ENCODE measurements at places on chromosomes 5 and 9.

- DNase-seq: no peak
Measured at GRCh38 chr9:92735636-92736562, 28.7 kb downstream of the BICD2 start.

DNA sequence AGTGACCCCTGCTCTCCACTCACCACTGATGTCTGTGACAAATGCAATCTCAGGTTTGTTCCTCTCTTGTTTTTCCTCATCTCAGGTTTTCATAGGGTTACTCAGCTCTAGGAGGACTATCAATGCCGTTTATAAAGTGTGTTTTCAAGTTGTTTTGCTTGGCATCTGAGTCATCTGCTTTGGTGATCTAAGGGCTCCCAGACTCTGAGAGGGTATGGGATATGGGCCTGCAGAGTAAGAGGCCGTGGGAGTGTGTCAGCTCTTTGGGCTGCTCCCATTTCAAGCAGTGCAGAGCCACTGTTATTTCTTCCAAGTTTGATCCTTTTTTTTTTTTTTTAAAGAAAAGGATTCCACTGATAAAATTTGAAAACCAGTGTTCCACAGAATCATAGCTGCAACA lies 46.3 kb downstream of the NNT start:
- DNase-seq: no peak

DNA sequence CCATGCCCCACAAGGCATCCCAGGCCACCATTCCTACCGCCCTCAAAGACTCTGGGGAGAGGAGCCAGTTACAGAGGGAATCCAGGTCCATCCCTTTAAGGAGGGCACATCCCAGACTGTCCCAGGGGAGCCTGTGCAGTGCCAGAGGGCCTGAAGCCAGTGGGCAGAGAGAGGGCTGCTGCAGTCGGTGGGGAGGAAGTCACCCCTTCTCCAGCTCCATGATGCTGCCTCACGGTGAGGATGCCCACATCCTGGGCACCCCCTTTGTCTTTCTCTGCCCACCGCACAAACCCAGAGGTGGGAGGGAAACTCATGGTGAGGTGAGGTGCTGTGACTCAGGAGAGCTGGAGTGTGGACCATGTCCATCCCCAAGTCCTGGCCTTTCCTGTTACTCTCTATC lies 26.2 kb upstream of the ANKRD33B start:
- no peak for DNase-seq

DNA sequence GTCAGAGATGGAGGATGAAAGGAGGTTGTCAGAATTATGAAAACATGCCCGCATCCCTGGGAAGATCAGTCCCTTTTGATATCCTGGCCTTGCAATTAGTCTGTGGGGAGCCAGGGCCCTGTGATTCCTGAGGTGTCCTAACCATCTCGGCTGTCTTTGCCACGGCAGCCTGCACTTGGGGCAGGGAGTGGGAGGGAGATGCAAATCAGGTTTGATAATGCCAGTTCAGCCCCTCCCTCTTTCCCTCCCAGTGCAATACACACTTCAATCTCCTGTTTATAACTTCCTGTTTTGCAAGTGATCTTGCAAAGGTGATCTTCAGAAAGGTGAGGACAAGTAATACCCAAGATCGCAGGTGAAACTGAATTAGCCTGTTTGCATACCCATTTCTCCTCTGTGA lies 114.0 kb upstream of the ALDH1B1 start:
- no peak for DNase-seq

DNA sequence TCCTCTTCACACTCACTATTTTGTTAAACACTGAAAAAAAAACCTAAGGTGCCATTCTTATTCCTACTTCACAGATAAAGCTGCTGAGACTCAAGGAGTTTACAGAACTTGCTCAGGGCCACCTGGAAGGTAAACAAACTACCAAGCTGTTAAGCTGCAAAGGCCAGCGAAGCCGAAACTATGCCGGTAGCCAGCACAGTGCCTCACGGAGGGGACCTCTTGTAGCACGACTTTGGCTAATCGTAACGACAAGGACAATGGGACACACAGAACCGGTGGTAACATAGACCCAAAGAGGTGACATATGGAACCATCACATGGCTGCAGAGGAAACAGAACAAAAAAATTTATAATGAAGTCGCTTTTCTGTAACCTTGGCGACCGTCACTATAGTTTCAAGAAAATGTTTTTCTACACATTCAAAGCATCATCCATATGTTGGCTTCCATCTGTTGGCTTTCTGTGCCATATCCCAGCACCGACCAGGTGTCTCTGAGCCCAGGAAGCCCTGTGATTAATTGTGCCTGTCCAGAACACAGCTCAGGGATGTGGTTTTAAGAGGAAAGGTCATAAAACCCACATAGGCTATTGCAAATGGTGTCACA lies 60.3 kb downstream of the S1PR3 start:
- DNase-seq: no peak

- no peak for DNase-seq
Measured at GRCh38 chr5:154830596-154830995, 19.8 kb downstream of the FAXDC2 start.

Measured in activated T-helper 1 cell treated with Interleukin-2 at 50 U/mL for 16 hours (primary cell).